ENCODE measurements at places on chromosomes 11 and 22.

DNA sequence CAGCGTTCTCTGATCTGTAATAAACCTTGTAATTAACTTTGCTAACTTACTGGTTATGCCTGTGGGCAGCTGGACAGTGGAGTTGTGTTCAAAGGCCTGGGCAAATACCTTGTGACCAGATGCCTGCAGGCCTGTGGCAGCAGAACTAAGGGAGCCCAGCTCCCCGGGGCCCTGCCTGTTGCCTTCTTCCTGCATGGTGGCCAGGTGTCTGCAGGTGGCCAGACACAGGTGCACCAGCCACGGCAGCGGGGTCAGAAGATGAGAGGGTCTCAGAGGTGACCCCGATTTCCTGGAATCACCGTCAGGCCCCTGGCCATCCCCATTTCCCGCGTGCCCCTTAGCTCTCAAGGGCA is 127.2 kb downstream of the OSBP2 start:
- DNase-seq, result no peak

DNA sequence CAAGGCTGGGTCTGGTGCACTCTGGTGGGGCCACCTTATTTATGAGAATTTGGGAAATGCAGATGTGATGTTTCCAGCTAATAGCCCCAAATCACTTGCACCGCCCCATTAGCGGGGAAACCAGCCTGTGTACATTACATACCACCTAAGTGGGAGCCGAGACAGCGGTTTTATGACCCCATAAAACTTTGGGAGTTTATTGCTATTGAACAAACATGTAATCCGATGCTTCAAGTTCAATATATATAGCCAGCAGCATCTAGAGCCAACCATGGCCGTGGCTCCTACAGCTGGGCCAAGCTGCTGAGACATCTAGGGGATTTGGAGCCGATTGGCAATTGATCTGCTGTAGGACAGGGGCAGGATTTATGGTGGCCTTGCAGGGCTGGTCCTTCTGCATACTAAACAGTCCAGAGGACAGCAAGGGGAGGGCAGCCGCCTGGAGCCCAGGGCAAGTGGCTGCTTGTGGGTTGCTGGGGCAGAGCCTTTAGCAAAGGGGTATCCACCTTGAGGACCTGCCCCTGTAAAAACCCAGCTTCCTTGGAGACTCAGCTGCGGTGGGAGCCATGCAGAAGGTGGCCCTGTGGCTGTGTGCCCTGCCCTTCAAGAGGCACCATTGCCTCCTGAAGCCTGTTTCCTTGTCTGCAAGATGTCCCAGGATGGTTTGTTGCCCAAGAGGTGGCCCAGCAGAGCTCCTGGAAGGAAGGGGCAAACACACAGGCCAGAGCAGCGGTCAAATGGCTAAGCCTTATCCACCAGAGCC is 47.9 kb upstream of the CCDC188 start:
- DNase-seq, result no peak

- DNase-seq, result peak; percentile 73
Measured at GRCh38 chr11:94948070-94948617, 25.2 kb downstream of the CWC15 start.

- peak; percentile 81 for DNase-seq
Measured at GRCh38 chr11:44483919-44484610, 81.4 kb upstream of the CD82 start.

GRCh38 chr11:130738611-130739010 is 177.7 kb downstream of the SNX19 start:
- no peak for DNase-seq

DNA sequence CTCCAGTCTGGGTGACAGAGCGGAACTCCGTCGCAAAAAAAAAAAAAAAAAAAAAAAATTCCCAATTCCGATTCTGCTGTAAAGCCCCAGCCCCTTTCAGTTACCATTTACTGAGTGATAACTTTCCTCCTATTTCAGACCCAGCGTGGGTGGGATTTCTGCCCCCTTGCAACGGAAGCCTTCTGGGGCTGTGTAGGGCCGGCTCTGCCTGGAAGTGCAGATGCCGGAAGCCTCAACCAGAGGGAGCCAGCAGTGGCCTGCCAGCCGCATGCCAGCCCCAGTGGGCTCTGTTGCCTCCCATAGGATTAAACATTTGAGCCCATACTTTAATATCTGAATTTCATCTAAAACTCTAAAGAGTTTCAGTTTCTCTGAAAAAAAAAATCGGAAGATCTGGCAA is 60.0 kb upstream of the NUP50 start:
- peak; percentile 74 for DNase-seq

DNA sequence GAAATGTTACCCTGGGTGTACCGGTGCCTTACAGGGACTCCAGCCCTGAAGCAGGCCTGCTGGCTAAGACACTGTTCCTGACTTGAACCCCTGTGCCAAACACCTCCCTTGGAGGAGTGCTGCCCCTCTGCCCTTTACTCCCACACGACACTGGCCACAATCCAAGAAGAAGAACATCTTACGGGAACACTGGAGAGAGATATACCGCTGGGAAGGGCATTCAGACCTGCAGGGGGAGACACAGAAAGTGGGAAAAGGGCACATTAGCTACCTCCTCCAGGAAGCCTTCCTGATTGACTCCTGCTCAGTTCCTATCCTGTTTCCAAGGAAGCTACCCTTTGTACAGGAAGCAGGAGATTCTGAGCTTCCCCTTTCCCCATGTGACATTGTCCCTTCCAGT is 18.7 kb downstream of the TMPRSS13 start:
- no peak for DNase-seq

- DNase-seq, result no peak
Measured at GRCh38 chr22:40180403-40180802, 2.7 kb downstream of the TNRC6B start.

GRCh38 chr11:103483996-103484395 is 374.8 kb downstream of the DYNC2H1 start:
- peak; percentile 50 for DNase-seq

DNA sequence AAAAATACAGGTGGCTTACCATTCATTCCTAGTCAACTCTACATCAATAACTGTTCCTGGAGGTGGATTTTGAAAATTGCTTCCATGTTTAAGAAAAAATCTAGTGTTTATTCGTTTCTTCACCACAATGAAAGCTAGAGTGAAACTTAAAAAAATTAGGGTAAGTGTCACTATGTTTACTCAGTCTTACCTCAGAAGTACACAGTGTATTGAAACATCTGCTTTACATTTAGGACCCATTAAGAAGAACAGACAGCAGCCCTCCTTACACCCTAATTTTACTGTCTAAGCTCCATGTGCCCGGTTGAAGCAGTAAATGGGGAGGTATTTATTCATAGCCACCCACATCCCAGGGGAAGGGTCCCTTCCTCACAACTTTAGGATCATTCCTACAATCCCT is 51.4 kb downstream of the PIWIL3 start:
- DNase-seq, result no peak

DNA sequence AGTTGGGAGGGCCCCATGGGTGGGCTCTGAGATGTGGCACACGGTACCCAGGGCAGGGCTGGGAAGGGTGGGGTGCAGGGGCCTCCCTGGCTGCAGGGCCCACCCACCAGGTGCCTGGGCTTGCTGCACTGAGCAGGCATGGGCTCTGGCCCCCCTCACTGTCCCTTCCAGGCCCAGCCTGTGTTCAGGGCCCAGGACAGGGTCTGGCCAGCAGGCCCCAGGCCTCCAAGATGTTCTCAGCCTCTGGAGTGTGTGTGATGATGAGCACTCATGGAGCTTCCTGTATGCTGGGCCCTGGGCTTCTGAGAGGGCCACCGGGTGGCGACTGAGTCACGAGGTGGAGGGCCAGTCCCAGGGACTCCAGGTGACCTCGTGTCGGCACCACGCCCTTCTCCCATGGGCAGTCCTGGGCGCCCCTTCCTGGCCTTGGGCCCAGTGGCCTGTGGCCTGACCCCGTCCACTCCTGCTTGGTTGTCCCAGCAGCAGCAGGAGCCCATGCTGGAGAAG is 55.9 kb upstream of the CCDC188 start:
- no peak for DNase-seq

GRCh38 chr11:134636071-134636470 is 224.0 kb upstream of the B3GAT1 start:
- no peak for DNase-seq

DNA sequence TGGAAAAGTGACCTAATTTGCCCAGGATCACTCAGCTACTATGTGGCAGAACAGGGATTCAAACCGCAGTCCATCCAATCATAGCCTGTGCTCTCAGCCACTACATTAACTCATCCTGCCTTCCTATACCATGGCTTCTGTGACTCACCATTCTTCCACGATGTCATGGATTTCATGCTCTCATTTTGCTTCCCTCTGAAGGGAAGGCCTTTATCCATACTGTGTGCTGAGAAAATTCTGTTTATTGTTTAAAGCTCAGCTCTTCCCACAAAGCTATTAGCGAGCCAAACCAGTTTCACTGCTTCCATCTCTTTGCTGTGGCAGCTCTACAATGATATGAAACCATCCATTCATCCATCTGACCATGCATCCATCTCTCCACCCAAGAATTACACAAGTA is 289.9 kb downstream of the TENM4 start:
- no peak for DNase-seq

DNA sequence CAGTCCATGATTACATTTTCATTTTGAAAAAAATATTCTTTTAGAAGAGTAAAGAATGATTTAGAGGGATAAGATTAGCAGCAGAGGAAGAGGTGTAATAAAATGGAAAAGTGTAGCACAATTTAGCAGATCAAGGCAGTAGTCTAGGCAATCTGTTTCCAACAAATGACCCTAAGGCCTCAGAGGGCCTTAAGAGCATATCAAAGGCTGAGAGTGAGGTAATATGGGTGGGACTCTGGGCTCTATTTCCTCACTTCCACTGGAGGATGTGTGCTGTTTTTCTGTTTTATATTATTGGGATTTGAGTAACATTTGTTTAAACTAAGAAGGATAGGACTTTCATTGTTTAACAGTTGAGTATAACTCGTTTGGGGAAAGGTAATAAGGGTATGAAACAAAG is 28.8 kb downstream of the CCDC81 start:
- DNase-seq, result no peak

GRCh38 chr11:46658259-46658658 is 40.9 kb downstream of the ATG13 start:
- peak; percentile 82 for DNase-seq

GRCh38 chr11:117204283-117205080 is 5.3 kb downstream of the TAGLN start:
- peak; percentile 46 for DNase-seq

DNA sequence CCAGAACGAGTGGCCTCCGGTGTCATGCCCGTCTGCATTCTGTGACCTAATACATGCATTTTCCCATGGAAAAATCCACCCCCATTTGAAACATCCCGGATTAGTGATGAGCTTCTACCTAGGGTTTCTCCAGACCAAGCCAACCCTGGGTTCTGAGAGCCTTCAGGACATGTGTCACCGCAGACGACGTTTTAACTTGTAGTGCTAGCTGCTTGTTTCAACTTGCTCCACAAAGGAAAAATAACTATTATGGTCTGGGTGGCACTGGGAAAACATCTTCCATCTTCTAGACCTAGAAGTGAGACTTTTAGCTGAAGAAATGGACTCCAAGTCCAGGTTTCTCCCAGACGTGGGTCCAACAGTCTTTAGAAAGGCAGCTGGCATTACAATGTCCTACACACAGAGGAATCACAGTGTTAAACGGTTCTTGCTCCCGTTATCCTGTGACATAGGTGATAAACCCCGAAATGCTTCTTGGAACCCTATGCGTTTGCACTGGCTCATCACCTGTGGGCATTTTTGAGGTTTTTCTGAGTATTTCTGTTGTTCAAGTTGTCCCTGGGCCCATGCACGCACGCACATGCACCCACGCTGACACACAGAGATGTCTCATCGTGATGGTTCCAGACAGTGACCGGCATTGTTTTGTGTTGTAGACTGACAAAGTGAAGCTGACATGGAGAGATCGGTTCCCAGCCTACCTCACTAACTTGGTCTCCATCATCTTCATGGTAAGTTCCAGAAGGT is 46.6 kb upstream of the FADD start:
- peak; percentile 61 for DNase-seq

DNA sequence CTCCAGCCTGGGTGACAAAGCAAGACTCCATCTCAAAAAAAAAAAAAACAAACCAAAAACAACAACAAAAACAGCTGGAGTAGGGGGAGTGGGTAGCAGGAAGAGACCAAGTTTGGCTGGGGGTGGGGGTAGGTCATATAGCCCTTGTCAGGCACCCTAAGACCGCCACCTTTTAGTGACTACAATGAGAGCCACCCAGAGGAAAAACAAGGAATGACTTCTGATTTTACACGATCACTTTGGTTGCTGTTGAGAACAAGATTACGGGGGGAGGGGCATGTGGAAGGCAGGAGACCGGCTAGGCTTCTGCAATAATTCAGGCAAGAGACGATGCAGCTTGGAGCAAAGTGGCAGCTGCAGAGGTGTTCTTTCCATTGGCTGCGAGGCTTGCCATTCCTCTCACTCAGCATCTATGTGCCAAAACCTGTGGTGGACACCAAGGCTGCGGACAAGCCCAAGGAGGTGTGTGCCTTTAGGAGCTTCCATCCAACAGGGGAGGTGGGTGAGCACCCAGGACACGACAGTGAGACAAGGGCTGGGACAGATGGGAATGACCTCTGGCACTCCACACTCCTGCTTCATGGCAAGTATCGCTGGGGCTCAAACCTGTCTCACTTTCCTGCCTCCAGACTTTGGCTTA is 1.7 kb downstream of the RPS19BP1 start:
- DNase-seq, result peak; percentile 81
